Tongue (tissue), 3 donors: ENCODE measurements at places on chromosomes 1 and 21. TPM values are rescaled to one million over a fixed set of nuclear protein-coding genes. Genes with fewer than 3 reads are reported as not detected.

GPR37L1 gene
- 0.41 TPM for total RNA-seq

GRCh38 chr21:43910460-43910859, 45.4 kb downstream of the AGPAT3 start:
- no peak for DNase-seq

DNA sequence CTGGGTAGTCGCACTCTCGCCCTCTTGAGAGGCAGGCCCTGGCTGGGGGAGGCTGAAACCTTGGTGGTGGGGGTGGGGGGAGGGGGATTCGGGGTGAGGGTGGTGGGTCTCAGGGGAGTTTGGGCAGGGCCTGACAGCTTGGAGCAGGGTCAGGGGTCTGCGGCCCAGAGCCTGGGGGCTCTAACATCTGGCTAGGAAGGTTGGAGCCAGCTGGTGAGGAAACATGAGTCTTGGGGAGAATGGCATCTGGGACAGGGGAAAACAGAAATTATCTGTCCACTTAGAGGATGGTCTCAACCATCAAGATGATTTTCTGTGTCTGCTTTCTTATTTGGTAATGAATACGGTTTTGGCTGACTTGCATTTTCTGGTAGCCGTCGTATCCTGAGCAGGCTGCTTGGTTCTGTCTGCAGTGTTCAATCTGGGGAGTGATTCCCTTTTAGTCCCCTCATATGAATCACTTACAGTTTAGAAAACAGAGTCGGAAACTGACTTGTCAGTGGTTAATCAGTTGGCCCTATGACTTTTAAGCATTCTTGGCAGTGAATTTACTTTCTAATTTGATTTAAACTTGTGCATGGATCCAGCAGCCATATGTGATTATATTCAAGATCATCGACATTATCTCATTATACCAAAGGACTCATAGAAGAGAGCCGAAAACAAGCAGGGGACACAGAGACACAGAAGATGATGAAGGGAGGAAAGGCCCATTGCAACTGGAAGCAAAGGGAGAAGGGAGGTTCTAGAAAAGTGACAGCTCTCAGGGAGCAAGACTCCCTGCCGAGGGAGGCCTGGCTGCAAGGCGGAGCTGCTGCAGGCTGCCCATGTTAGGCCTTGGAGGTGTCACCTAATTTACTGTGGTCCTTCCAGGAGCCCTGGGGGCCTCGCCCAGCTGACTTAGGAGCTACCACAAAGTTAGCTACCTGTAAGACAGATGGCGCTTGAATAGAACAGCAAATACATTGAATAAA, 237.6 kb downstream of the SDCCAG8 start:
- DNase-seq, result no peak

GRCh38 chr21:20257052-20257740, 741.0 kb upstream of the NCAM2 start:
- no peak for DNase-seq

DNA sequence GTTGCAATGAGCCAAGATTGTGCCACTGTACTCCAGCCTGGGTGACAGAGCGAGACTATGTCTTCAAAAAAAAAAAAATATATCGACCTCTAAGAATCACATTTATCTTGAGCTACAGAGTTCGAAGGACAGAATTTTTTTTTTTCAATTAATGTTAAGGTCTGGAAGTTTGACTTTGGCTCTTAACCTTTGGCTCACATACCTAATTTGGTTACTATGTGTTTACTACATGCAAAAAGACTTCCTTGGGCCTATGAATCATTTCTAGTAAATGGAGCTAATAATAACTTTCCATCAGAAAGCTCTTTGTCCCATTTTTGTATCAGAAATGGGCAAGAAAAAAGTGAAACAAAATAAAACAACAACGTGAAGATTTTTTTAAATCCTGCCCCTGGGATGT, 351.2 kb downstream of the SMYD3 start:
- DNase-seq, result no peak
